Hematopoietic multipotent progenitor cell treated with erythropoietin and hydrocortisone succinate and interleukin-3 and kit ligand, for 17 days (in vitro differentiated cells): ENCODE measurements at places on chromosomes 7 and 10.

DNA sequence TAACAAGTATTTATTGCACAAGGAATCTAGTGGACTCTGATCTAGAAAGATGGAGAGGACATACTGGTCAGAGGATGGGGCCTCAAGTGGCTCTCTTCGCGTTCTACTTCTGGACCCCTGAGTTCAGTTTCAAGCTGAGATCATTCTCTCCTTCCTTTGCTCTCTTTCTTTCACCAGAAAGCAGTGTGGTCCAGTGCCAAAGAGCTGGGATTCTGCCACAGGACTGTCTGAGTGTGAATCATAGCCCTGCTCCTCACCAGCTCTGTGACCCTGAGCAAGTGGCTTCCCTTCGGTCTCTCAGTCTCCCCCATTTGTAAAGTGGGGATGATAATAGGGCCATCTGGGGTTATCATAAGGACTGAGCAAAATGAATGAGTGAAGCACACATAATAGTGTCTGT lies 715.2 kb downstream of the SUGCT start:
- DNase-seq: no peak

- no peak for DNase-seq
These were observed 196.0 kb upstream of the FZD1 start for GRCh38 chr7:91068136-91068795.

- DNase-seq: no peak
These were observed 85.0 kb downstream of the SGMS1 start for GRCh38 chr10:50538555-50539398.

GRCh38 chr7:21346297-21346696 lies 81.6 kb upstream of the SP4 start:
- no peak for DNase-seq

GRCh38 chr7:112290065-112290464 lies 83.6 kb downstream of the ZNF277 start:
- DNase-seq: no peak

DNA sequence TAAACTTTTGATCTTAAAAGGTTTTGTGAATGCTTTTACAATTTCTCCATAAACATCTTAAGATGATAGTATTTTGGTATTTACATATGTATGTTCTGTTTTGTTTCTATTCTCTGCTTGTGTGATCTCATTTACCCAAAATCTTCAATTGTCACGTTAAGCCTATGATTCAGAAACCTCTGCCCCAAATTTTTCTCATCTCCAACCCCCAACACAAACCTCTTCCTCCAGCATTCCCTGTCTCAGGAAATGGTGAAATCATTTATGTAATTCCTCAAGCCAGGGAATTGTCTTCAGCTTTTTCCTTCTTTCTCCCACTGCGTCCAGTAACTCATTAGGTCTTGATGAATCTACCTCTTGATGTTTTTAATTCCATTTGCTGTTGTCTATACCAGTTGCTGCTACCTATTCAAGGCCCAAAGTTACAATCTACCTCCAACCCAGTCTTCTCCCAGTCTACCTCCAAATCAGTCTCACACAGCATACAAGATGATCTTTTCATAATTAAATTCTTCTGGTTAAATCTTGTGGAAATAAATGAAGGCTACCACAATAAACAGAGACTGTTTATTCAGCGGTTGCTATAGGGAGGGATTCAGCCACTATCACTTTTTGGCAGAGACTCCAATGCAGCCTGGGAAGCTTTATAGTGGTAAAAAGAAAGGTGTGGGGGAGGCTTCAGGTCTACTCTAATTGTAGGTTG lies 5.8 kb downstream of the CFAP69 start:
- no peak for DNase-seq

DNA sequence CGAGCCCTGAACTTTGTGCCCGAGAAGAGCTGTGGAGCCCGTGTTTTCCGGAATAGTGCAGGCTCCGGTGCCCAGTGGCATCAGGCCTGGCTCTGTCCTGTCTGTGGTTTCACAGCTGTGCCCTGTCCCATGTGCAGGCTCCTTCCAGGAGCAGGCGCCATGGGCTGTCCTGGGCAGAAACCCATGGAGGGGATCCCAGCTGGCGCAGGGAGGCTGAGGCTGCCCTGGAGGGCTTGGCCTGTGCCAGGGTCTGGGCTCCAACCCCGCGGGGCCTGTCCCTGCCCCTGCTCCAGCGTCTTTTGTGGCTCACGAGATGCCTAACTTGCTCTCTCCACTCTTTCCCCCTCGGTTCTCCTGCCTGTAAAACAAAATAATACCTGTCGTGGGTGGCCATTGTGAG lies 23.3 kb upstream of the CRHR2 start:
- DNase-seq: no peak

DNA sequence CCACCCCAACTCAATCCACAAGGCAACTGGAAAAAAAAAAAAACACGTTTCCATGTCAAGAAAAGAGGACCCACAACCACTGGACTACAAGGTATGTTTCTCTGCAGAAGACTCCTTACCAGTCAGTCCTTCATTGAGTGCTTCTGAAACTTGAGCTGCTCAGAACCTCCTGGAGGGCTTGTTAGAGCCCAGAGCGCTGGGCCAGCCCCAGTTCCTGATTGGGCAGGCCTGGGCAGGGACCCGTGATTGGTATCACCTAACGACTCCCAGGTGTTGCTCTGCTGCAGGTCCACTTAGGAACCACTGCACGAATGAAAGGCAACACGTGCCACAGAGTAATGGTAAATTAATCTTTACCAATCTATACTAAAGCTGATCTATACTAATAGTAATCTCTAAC lies 473 bp upstream of the CCDC201 start:
- DNase-seq: no peak

GRCh38 chr7:99386584-99387238 lies 12.2 kb downstream of the ARPC1B start:
- peak; percentile 72 for DNase-seq

GRCh38 chr10:62502995-62503613 lies 128.9 kb downstream of the ZNF365 start:
- DNase-seq: no peak

- no peak for DNase-seq
These were observed 483.0 kb downstream of the PLXDC2 start for GRCh38 chr10:20299034-20299736.

DNA sequence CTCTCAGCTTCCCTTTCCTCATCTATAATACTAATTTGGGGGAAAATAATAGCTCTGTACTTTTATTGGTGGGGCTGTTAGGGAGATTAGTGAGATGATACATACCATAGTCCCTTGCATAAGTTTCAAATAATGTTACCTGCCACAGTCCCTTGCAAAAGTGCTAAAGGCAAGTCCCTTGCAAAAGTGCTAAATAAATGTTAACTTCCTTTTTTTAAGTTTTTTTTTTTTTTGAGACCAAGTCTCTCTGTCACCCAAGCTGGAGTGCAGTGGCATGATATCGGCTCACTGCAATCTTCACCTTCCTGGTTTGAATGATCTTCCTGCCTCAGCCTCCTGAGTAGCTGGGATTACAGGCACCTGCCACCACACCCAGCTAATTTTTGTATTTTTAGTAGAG lies 43.4 kb upstream of the SRGN start:
- no peak for DNase-seq

- DNase-seq: no peak
These were observed 176.8 kb upstream of the TBX20 start for GRCh38 chr7:35430547-35431153.

GRCh38 chr7:46753662-46754061 lies 828.2 kb downstream of the TNS3 start:
- no peak for DNase-seq

- no peak for DNase-seq
These were observed 69.7 kb upstream of the MGMT start for GRCh38 chr10:129397198-129397974.

DNA sequence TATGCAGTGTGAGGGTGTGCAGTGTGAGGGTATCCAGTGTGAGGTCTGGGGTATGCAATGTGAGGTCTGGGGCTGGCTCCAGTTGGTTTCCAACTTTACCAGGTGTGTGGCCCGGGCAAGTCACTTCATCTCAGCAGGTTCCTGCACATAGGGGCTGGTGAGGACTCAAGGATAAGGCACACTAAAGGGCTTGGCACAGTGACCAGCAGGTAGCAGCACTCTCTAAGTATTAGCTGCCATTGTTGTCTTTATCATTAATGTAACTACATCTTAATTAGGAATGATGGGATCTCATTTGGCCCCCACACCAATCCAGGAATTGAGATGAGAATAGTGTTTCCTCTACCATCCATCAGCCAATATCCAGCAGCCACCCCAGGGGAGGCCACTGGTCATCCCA lies 117.3 kb downstream of the KCNMA1 start:
- DNase-seq: no peak

GRCh38 chr7:27367933-27368549 lies 125.4 kb downstream of the EVX1 start:
- DNase-seq: no peak

DNA sequence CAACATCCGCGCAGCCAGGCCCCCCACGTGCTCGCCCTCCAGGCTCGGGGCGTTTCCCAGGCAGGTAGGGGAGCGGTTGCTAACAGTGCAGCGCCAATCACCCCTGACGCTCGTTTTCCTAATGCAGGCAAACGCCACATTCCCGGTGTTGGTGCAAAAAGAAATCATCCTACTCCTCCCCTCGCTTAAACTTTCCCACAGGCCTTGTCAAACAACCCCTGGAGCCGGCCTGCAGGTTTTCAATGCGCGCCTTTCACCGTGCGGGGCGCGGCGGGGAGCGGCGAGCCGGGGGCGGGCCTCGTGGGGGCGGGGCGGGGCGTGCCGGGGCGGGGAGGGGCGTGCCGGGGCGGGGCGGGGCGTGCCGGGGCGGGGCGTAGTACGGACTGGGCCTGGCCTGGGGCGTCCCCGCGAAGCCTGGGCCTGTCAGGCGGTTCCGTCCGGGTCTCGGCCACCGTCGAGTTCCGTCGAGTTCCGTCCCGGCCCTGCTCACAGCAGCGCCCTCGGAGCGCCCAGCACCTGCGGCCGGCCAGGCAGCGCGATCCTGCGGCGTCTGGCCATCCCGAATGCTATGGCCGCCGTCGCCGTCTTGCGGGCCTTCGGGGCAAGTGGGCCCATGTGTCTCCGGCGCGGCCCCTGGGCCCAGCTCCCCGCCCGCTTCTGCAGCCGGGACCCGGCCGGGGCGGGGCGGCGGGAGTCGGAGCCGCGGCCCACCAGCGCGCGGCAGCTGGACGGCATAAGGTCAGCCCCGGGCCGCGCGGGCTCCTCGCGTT lies at the start of gene ECHDC3:
Gene ECHDC3 (plus strand): TSS at position 374 of the 770 bp plus-strand sequence. CDS start 195 bp downstream, at position 569.
- no peak for DNase-seq

- no peak for DNase-seq
These were observed 246.8 kb downstream of the RNLS start for GRCh38 chr10:88336334-88336733.

GRCh38 chr7:113161050-113161449 lies 42.7 kb upstream of the SMIM30 start:
- DNase-seq: no peak

DNA sequence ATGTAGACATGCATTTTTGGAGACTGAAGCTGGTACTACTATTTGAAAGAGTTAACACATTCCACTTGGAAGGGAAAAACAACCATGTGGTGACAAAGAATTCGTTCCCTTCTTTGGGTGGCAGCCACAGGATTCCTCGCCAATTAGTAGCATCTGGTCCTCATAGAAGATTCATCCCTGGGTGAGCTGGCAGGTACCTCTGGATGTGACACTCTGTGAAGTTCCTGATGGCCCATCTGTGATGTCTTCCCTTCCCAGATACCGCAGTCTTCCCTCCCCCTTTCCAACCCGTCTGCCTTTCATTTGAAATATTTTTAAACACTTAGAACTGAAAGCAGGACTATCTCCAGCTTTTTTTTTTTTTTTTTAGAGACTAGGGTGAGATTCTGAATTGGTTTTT lies 569.5 kb downstream of the TYW1 start:
- no peak for DNase-seq

DNA sequence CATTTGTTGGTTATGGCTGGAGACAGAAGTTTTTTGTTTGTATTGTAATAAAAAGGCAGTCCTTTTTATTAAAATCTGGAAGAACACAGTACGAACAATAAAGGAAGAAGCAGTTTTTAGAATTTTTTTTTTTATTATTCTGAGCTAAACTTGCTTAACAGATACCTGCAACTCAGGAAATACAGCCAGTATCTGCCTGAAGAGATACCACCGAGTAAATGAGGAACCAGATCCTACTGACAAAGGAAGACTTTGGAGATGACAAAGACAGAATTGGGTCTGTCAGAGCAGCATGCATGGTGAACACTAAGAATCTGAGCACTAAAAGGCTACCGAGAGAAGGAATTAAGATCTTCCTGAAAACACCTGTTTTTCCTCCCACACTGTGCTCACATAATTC lies 1335.9 kb upstream of the SORCS1 start:
- DNase-seq: no peak

DNA sequence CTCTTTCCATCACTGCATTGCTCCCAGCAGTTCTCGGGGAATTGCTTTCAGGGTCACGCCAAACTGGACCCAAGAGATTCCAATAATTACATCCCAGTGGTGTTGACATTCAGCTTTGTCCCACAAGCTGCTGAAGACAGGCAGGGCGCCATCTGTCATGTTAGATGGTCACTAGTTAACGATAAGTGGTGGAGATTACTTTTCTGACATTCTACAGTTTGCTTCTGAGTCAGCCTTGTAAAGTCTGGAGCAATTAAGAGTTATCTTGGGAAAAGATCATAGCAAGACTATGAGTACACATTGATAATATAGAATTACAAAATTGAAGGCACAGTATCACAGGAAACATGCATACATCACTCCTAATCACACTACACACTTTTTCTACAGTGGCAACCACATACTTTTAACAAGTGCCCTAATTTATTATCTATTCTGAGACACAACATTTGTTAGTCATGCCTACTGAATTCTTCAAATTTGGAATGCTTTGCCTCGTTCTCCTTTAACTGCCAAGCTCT lies 41.9 kb downstream of the SEMA3C start:
- DNase-seq: no peak

DNA sequence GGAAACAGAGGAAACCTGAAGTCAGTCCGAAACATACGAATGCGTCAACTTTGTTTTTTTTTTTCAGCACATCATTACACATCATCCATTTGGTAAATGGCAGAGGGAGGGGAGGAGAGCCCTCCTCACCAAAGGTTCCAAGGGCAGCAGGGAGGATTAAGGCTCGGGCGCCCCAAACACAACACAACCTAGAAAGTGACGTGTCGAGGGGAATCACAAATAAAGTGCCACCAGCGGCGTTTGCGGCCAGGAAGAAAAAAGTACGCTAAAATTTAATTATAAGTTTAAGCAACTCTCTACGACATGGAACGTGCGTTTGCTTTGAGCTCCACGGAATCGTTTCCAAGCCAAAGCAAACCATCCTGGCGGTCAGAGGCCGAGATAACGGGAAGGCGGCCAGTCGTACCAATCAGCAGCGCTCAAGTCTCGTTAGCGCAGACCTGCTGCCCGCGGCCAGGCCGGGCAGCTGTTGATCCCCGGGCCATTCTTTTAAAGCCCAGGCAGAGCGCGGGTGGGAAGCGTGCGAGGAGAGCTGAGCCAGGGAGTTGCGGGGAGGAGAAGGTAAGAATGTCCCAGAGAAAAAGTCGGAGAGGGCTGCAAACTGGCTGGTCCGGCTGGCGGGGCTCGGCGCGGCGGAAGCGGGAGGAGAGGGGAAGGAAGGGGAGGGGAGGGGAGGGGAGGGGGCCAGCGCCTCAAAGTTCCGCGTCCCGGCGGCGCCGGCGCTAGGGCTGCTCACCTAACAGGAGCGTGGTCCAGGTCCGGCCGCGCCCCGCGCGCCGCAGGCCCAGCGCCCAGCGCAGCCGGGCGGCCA lies 719 bp downstream of the DPY19L1 start:
- DNase-seq: peak; percentile 31
